Breast epithelium (tissue), 4 donors: ENCODE measurements at places on chromosomes 5 and 9.

GRCh38 chr5:77177576-77177975 lies 32.9 kb upstream of the PDE8B start:
- DNase-seq = no peak

GRCh38 chr9:135378751-135379150 lies 100.8 kb upstream of the PPP1R26 start:
- no peak for DNase-seq

GRCh38 chr5:109196087-109196822 lies 213.5 kb downstream of the PJA2 start:
- no peak for DNase-seq

- peak; percentile 37 for DNase-seq
Measured at GRCh38 chr5:82356808-82357671, 78.9 kb upstream of the RPS23 start.

- DNase-seq = no peak
Measured at GRCh38 chr9:81344366-81344765, 345.0 kb downstream of the TLE1 start.

- DNase-seq = no peak
Measured at GRCh38 chr9:38686933-38687332, 33.0 kb downstream of the FAM240B start.

DNA sequence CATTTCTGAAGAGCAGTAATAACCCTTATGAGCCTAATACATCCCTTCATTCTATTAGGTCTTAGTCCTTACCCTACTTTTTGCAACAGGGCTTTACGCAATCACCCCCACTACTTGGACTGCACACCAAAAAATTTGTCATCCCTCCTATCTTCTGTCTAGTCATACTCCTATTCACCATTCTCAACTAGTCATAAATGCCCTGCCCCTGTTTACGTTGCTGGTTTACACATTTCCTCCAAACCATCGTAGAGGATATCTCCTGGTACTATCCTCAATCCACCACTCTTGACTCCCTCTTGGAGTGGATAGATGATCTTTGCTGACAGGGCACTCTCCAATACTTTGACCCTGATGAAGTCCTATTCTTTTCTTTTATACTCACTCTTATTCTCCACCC lies 98.2 kb upstream of the CCNG1 start:
- no peak for DNase-seq

- DNase-seq = no peak
Measured at GRCh38 chr5:43425983-43426382, 13.8 kb upstream of the CCL28 start.

DNA sequence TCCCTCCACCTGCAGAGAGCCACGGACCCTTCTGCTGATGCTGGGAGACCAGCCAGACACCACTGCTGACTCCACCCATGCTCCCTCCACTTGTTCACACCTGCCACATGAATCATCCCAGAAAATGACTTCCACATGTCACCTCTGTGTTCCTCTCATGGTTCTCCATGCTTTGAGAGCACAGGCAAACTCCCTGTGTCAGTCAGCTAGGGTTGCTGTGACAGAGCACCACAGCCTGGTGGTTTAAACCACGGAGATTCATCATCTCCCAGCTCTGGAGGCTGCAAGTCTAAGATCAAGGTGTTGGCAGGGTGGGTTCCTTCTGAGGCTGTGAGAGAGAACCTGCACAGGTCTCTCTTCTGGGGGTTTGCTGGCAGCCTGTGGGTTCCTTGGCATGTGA lies 381.4 kb downstream of the GADD45G start:
- no peak for DNase-seq

DNA sequence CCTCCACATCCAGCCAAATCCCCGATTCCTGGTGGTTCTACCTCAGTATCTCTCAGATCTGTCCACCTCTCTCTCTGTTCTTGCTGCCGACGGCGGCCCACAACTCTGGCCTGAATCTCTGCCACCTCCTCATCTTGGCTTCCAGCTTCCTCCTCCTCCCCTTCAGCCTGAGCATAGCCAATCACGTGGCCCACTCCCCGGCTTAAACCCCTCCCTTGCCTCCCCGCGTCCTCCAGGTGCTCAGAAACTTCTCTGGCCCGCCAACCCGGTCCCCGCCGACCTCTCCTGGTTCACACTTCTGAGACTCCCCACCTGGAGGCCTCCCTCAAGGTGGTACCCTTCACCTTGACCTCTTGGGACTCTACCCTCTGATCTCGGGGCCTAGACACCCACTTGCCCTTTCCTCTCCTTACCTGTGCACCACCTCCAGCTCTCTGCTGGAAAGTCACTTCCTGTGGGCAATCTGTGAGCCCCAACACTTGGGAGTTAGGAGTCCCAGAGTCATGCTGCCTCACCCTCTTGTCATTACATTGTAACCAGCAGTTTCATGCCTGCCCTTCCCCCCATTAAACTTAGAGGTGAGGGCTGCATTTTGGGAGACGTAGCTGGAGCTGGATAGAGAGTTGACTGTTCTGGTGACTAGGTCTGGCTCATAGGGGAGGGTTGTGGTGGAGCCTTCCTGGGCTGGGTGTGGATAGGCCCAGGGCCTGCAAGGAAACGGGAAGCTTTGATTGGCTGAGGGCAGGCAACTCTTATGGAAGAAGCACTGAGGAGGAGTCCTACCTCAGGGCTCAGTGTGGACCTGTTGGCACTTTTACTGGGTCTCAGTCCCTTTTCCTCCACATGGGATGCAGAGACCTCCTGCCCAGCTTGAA lies 4.5 kb upstream of the SET start:
- peak; percentile 89 for DNase-seq

GRCh38 chr9:95058795-95059386 lies 258.6 kb downstream of the FANCC start:
- no peak for DNase-seq
